ENCODE measurements at places on chromosomes 7 and 10.
A peak's percentile ranks its signal among the peaks of the same experiment; 100 is the strongest.

DNA sequence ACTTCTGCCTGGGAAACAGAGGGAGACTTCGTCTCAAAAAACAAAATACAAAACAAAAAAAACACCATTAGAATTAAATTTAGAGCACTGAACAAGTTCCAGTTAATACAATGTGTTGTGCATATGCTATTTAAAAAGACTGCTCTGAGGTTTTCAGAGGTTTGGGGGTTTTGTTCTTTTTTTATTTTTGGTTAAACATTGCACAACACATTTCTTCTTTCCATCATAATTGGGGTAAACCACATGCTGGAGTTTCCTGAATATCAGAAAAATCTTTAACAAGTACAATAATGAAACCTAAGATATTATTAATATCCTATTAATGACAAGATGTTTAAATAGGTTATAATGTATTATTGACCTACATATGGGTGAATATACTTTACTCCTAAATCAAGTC, 26.3 kb downstream of the IGF2BP3 start:
- H3K4me3 ChIP-seq, result no peak overlapping the region
- no peak overlapping the region for H3K27ac ChIP-seq
- no peaks in the 10 kb centered on the region for H3K36me3 ChIP-seq
- no peak for DNase-seq
- H3K4me1 ChIP-seq, result no peaks in the 10 kb centered on the region
- no peaks in the 10 kb centered on the region for H3K27me3 ChIP-seq

GRCh38 chr10:124641282-124642087, 102.7 kb downstream of the FAM53B start:
- H3K27ac ChIP-seq, result no peak overlapping the region
- no peak overlapping the region for H3K4me3 ChIP-seq
- H3K36me3 ChIP-seq, result no peaks in the 10 kb centered on the region
- DNase-seq, result no peak
- no peaks in the 10 kb centered on the region for H3K27me3 ChIP-seq

DNA sequence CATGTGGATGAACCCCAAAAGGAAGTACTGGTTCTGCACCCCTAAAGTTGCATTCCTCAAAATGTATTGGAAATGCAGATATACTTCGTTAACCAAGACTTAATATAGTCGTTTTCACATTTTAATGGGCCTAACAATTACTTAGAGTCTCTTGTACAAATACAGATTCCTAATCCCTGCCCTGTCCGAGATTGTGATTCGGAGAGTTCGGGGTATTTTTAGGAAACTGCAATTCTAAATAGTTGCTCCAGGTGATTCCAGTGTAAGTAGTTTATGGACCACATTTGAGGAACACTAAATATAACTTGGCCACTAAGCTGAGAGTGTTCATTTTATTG, 830 bp downstream of the TRUB1 start:
- peaks cover 24% of the 10 kb centered on the region for H3K4me1 ChIP-seq
- peak overlapping the region; percentile 61 for H3K4me3 ChIP-seq
- no peak for DNase-seq
- no peaks in the 10 kb centered on the region for H3K27me3 ChIP-seq
- peak overlapping the region; percentile 64 for H3K27ac ChIP-seq

DNA sequence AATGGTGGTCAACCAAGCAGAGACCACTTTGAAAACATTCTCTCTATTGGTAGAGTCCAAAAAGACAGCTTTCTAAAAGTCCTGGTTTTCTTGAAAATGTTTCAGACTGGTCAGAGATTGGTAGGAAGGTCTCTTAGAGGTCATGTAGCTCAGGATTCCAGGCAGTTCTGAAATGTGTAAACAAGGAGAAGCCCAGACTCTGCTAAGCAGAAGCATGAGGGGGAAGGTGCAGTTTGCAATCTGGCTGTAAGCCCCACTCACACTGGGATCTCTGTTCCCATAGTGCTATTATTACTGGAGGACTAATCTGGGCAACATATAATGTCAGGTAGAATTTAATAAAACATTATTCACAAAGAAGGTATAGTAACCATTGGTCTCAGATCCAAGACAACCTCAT, 101.1 kb downstream of the MAGI2 start:
- H3K36me3 ChIP-seq, result no peaks in the 10 kb centered on the region
- H3K27me3 ChIP-seq, result no peaks in the 10 kb centered on the region
- no peak overlapping the region for H3K27ac ChIP-seq
- H3K4me1 ChIP-seq, result no peaks in the 10 kb centered on the region
- no peak for DNase-seq

- no peak overlapping the region for H3K4me3 ChIP-seq
- DNase-seq, result no peak
- no peak overlapping the region for H3K27ac ChIP-seq
- no peaks in the 10 kb centered on the region for H3K27me3 ChIP-seq
- H3K4me1 ChIP-seq, result peaks cover 5% of the 10 kb centered on the region
- no peaks in the 10 kb centered on the region for H3K36me3 ChIP-seq
These were observed 15.8 kb upstream of the TMEM236 start for GRCh38 chr10:17736223-17736622.

Data from tibial artery (tissue), 4 donors.